Progenitor cell of endocrine pancreas (in vitro differentiated cells): ENCODE measurements at places on chromosomes 6 and 20.
A peak's percentile ranks its signal among the peaks of the same experiment; 100 is the strongest.

- no peak for DNase-seq
These were observed 53.7 kb downstream of the UST start for GRCh38 chr6:148800536-148800935.

- DNase-seq = no peak
These were observed 46.7 kb downstream of the TMEM170B start for GRCh38 chr6:11584244-11584643.

- DNase-seq = no peak
These were observed 47.8 kb upstream of the ARMC2 start for GRCh38 chr6:108800427-108800864.

- no peak for DNase-seq
These were observed 91.6 kb downstream of the SLC22A3 start for GRCh38 chr6:160439751-160440150.

GRCh38 chr20:16017656-16018055, 555.6 kb downstream of the KIF16B start:
- no peak for DNase-seq

DNA sequence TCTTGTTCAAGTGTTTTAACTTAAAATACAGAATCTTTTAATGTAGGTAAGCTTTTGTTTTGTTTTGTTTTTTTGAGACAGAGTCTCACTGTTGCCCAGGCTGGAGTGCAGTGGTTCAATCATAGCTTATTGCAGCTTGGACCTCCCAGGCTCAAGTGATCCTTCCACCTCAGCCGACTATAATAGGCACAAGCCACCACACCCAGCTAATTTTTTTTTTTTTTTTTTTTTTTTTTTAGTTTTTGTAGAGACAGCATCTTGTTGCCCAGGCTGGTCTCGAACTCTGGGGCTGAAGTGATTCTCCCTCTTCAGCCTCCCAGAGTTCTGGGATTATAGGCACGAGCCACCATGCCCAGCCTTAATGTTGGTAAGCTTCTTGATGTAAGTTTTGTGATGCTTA, 3.3 kb downstream of the EFHC1 start:
- DNase-seq = no peak

- no peak for DNase-seq
These were observed 174.1 kb downstream of the ADAT2 start for GRCh38 chr6:143276436-143276835.

DNA sequence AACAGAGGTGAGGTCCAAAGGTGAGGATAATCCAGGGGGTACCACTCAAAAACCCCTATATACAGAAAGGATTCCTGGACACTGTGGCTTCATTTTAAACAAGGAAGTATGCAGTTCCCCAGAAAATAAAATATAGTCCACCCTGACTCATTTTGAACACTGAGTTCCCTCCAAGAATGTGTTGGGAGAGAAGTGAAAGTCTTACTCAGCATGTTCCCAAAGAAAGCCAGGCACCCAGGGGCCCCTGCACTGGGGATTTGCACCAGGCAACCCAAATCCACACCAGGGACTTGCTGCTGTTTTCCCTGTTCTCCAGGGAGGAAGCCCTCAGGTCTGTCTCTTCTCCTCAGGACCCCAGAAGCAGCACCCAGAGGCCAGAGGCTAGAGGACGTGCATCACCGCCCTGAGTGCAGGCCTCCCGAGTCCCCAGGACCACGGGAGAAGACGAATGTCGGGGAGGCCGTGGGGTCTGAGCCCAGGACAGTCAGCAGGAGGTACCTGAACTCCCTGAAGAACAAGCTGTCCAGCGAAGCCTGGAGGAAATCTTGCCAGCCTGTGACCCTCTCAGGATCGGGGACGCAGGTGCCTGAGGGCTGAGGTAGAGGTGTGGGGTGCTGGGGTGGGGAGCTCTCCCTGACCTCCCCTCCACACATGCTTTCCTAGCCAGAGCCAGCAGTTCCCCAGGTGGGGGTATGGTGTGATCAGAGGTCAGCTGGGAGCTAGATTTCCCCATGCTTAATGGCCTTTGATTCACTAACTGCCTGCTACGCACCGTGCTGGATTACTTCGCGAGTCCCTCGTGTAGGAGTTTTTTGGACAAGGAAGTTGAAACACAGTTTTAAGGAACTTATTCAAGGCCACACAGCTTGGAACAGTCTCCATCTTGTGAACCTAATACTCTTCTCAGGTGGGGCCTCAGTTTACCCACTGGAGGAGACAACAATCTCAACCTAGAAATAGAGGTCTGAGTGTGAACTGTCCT, 3.3 kb downstream of the FGD2 start:
- DNase-seq = no peak

DNA sequence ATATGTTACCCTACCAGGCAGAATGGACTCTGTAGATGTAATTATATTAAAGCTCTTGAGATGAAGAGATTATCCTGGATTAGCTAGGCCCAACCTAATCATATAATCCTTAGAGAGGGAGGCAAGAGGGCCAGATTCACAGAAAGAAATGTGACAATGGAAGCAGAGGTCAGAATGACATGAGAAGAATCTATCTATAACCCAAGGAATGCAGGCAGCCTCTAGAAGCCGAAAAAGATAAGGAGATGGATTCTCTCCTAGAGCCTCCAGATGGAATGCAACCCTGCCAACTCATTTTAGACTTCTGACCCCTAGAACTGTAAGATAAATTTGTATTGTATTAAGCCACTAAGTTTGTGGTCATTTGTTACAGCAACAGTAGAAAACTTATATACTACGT, 12.3 kb downstream of the PXT1 start:
- DNase-seq = no peak

- DNase-seq = no peak
These were observed 23.5 kb downstream of the DHX35 start for GRCh38 chr20:38985603-38986170.

DNA sequence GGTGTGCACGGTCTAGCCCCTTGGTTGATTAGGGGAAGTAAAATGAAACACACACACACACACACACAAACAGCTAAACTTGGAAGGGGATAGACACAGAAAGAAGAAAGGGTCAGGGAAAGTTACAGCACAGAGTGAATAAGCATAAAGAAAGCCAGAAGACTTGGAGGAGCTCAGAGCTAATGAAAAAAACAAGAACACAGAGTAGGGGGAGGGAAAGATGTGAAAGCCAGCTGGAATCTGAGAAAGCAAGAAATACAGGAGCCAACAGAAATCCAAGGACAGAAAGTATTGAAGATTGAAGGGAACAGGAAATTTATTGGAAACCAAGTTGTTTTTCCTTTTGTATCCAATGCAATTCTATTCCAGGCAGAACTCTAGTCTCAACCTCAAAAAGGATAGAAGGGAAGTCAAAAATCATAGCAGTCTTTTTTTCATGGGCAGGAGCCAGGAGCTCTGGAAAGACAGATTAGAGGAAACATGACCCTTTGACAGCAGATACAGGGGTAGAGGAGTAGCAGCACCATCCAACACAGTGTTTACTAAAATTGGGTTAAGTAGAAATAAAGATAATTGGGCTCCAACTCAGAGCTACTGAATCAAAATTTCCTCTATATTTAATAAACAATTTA, 10.1 kb downstream of the HMGCLL1 start:
- no peak for DNase-seq

DNA sequence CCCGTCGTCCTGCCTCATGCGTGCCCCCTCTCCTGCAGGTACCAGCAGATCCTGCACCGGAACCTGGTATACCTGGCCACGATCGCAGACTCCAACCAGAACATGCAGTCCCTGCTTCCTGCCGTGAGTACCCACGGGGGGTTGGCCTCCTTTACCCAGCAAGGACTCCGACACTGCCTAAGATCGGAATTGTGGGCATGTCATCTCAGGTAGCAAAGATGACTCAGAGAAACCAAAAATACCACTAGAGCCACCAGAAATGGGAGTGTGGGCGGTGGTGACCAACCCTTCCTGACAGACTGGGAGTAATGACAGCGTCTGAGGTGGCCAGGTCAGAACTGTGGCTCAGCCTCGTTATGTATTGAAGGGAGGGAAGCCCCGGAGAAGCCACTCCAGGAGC, 16.3 kb downstream of the SS18L1 start:
- no peak for DNase-seq

GRCh38 chr6:149862922-149863697, 1.0 kb downstream of the LRP11 start:
- DNase-seq = peak; percentile 40

GRCh38 chr6:116008470-116009243, 52.0 kb downstream of the FRK start:
- DNase-seq = no peak

GRCh38 chr6:37232430-37233017, 25.0 kb upstream of the TBC1D22B start:
- DNase-seq = no peak

DNA sequence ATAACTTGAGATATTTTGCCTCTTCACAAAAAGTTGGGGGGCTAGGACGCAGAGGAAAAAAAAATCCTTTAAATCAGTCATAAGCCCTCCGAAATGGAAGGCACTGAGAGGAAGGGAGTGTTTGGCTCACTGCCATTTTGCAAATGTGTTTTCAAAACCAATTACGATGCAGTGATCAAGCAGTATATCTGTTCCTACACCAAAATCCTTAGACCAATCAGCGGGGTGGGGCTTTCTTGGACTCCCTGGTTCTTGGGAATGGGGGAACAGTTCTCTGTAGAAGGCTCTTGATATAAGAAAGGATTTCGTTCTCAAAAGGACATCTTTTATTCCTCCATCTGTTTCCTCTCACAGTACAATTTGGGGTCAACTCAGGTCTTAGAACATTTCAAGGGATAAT, 478.6 kb upstream of the JARID2 start:
- no peak for DNase-seq

- no peak for DNase-seq
These were observed 63.1 kb downstream of the ISM1 start for GRCh38 chr20:13283869-13284829.

- no peak for DNase-seq
These were observed 828.6 kb upstream of the CITED2 start for GRCh38 chr6:140202964-140203515.

GRCh38 chr6:56767892-56768531, 125.3 kb upstream of the DST start:
- DNase-seq = no peak

GRCh38 chr20:48069596-48069995, 284.3 kb upstream of the SULF2 start:
- DNase-seq = no peak

DNA sequence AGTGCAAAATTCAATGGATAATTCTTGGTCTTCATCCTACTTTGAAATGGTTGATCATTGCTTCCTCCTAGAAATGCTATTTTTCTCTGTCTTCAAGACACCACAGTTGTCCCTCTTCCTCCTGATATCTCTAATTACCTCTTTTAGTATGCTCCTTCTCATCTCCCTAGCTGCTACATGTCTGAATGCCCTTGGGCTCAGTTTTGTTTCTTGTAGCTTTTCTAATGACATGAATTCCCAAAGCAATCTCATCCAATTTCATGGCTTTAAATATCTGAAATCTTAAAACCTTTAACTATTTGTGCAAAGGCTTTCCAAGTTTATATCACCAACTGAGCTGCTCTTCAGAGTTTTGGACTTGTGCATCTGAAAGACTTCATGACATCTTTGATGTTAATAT, 120.2 kb upstream of the RGS17 start:
- DNase-seq = no peak

- no peak for DNase-seq
These were observed 13.5 kb downstream of the NCOA7 start for GRCh38 chr6:125804264-125804663.

GRCh38 chr6:42100029-42100901, 42.2 kb downstream of the C6orf132 start:
- no peak for DNase-seq

GRCh38 chr6:134122775-134123174, 70.4 kb upstream of the SLC2A12 start:
- no peak for DNase-seq

DNA sequence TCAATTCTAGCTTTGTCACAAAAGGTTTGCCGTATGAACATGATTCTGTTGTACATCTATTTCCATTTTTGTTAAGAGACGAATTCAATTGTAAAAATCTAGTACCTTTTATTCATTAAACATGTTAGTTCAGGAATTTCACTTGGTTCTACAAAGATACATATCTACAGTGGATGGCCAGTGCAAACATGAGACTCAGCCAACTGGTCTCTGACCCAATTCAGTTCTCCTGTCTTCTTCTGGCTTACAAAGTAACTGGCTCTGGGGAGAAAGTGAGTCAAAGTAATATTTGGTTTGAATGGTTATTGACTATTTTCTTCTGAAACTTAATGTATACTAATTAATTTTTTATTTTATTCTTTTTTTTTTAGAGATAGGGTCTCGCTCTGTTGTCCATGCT, 70.0 kb downstream of the ESR1 start:
- no peak for DNase-seq

DNA sequence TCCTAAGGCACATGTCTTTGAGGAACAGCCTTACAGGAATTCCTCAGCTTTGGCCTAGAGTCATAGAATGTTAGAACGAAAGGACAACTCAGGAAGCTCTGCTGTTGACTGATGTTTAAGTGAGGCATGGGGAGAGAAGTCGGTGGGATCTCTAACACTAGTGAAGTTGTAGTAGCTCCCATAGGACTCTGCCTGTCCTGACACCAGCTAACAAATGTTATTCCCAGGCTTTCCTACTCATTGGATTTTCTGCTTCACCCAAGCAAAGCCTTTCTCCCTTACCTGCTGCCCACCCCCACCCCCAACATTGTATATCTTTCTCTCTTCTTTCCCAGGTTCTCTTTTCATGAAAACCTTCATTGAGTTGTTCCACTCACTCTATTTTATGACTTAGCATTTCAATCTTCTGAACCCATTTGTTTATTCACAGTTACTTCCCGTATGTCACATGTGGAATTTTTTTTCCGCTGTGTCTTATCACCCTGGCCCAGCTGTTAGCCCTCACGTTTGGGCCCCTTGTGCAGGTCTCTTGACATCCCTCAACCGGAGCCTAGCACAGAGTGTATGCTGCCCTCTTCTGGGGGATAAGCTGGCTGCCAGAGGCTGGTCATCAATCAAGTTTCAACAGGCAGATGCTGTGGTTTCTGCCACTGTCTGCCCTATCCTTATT, 39.2 kb upstream of the RNF8 start:
- DNase-seq = no peak

DNA sequence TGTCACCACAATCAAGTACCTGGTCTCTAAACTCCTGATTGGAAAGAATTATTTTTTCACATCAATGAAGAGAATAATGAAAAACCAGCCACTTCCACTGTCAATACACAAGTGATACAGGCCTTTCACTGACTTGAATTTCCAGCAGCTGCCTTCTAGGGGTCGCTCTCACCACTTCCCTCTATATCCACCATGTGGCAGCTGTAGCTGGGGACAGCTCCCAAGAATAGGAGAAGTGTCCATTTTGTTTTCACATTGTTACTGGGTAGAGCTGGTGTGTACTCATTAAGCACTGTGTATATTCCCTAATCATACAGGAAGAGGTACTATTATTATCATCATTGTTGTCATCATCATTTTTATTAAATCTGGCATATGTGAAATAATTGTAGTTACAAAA, 438.4 kb upstream of the SPTLC3 start:
- no peak for DNase-seq

DNA sequence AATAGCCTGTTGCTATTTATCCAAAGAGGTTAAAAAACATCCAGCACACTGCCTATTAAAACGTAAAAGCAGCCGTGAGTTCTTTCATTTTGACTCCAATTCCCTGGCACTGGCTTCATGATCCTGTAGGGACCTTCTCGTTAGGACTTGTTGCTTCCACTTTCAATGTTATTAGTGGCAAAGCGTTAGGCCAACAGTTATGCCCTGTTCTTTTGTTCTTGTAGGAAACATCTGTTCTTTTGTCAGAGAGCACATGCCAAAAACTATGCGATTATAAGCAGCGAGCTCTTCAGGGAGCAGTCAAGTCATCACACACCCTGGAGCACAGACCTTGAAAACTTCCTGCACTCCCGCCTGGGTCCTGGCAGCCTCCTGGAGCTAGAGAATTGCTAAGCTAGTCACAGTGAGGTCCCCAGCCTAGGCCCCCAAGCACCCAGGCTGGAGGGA, 609.5 kb upstream of the ARID1B start:
- no peak for DNase-seq

GRCh38 chr6:138378463-138378862, 758 bp downstream of the SMIM28 start:
- no peak for DNase-seq
